ENCODE measurements at places on chromosomes 12 and 14. TPM values are rescaled to one million over a fixed set of nuclear protein-coding genes. Genes with fewer than 3 reads are reported as not detected.

Gene GPX2
- total RNA-seq: 393 TPM

Gene KRAS
- 10.2 TPM for total RNA-seq

Gene APOF
- total RNA-seq: 256 TPM

Gene PLEK2
- 11.4 TPM for total RNA-seq

Gene ANKRD33
- total RNA-seq: 1.1 TPM

Gene KRT76
- total RNA-seq: not detected

Gene FAM90A1
- not detected for total RNA-seq

Gene FOXA1
- total RNA-seq: 29.8 TPM

Gene DHRS2
- 1.1 TPM for total RNA-seq

Gene KIAA0586
- total RNA-seq: 11.8 TPM

Gene PTPN6
- total RNA-seq: 20.0 TPM

Gene HOXC4
- not detected for total RNA-seq

Gene RSRC2
- 23.5 TPM for total RNA-seq

Gene KRT78
- not detected for total RNA-seq

Gene GPR84
- total RNA-seq: not detected

Gene AQP5
- total RNA-seq: not detected

Gene GPR137C
- total RNA-seq: 0.19 TPM

Gene IQSEC3
- 0.15 TPM for total RNA-seq

Gene KSR2
- total RNA-seq: 0.02 TPM

Gene FAM181A
- not detected for total RNA-seq

Gene KITLG
- total RNA-seq: 1.1 TPM

Gene LRRC74A
- total RNA-seq: not detected

Gene KRT85
- not detected for total RNA-seq

Gene CLEC7A
- total RNA-seq: 1.6 TPM

Gene PLEKHG7
- total RNA-seq: 0.38 TPM

Gene RTL1
- total RNA-seq: not detected

Gene GTF2H3
- 10.9 TPM for total RNA-seq

Gene ZNF140
- total RNA-seq: 7.1 TPM

Gene KLHL33
- not detected for total RNA-seq

Gene BBS10
- 6.2 TPM for total RNA-seq

Gene CKB
- 4.4 TPM for total RNA-seq
